Aorta (tissue), 5 donors: ENCODE measurements at places on chromosomes 7 and 10. TPM values are rescaled to one million over a fixed set of nuclear protein-coding genes. Genes with fewer than 3 reads are reported as not detected.

Gene ATRNL1
- 2.7 TPM for polyA plus RNA-seq

Gene CCSER2
- 23.1 TPM for polyA plus RNA-seq

Gene TRIM74
- not detected for polyA plus RNA-seq

DNA sequence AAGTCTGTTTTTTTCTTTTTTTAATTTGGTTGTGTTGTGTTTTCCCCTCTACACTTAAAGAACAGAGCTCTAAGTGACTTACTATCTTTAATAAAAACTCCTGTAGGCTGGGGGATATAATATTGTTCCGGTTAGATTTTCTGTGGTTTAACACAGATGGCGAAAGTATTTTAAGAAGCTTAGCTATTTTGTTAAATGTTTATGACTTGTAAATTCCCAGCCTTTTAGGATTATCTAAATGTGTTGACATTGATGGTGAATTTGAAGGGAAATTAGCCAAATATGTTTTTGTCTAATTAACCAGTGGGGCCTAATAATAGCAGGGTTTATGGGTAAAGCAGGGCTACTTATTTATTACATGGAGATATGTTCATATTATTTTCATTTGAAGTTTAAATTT, 538.5 kb downstream of the INHBA start:
- DNase-seq: no peak

DNA sequence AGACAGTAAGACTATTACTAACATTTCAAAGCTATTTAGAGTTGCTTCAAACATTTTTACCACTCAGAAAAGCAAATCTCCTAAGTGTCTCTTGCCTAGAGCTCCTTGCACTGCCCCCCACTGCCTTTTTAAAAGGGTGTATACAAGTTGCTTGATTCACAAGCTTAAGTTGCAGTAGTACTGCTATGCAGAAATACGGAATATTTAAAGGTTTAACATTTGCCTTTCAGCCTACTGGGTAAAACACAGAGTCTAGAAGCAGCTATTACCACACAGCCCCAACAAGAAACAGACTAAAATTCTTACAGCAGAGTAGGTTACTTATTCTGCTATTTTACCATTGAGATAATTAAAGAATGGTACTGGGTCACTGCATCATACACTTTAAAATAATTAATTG, 128.5 kb downstream of the CNOT4 start:
- DNase-seq: no peak

- DNase-seq: no peak
Measured at GRCh38 chr7:84529480-84530205, 335.1 kb upstream of the SEMA3A start.

DNA sequence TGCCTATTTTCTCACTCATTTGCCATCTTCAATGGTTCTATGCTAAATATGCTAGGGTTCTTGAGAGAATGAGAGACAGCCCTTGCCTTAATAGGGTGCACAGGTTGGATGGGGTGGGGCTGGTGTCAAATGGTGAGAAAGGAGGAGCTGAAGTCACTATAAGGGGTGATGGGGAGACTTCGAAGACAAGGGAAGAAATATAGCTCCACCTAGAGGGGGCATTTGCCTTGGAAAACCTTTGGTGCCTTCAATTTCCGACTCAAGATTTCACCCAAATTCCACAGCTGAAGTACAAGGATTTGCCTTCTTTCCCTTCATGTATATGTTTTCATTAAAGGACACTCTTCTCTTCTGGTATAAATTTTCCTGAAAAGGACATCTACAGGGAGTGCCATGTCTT, 5.6 kb downstream of the PTN start:
- no peak for DNase-seq

DNA sequence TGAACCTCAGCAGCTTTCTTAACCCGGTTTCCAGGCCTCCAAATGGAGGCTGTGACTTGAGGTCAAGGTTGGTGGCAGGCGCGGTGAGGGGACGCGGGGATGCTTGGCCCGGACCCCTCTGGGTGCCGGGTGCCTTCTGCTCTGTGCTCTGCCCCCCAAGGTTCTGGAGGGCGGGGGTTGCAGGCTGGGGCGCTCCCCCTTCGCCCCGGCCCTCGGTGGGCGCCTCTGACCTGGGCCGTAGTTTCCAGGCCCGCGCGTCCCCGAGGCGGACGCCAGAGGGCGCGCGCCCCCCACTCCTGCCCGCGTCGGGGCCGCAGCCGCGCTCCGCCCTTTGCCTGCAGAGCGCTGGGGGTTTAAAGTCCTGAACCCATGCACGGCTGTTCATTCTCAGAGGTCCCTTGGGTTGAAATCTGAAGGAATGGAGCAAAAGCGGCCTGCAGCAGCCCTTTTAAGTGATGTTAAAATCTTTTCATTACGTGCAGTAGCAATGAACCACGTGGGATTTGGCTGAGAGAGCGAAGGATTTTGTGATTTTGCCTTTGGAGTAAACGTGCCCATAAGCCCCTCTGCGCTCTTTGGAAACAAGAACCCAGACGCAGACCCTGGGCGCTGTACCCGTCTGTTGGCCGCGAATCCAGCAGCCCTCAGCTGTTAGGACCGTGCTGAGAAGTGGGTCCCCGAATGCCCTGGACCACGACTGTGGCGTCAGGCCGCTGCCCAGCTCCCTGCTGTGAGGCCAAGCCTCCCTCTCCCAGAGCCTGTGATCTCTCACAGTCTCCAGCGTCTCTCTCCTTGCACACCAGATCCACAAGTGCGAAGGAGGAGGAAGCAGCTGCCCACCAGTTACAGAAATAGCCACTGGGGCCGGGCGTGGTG, 135.0 kb downstream of the ACTR3B start:
- DNase-seq: no peak

DNA sequence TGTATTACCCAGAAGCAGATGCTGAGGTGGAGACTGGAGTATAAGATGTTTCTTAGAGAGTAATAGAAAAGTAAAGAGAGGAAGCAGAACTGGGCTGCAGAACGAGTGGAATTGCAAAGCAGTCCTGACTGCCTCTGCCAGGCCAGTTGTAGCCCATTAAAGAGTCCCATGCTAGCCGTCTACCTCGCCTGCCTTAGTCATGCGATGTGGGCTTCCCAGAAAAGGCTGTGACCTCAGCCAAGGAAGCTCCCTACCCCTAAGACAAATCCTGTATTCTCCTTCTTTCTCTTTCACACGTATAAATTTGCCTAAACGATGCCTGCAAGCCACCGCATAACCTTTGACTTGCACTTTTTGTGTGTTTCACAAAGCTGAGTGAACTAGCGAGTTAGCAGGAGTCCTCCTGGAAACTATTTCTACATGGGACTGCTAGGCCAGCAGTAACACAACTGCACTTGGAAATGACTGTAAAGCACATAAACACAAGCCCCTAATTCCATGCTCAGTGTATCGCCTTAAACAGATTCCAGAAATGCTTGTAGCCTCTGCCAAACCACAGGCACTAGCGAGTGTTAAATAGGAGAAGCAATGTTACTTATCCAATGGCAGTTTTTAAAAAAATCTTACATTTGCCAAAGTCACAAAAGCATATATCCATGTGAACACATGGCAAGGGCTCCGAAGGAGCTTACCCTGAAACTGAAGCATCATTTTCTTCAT, 47.4 kb upstream of the GNAI1 start:
- DNase-seq: no peak

- DNase-seq: no peak
Measured at GRCh38 chr10:46321770-46322169, 35.0 kb downstream of the ANTXRL start.

DNA sequence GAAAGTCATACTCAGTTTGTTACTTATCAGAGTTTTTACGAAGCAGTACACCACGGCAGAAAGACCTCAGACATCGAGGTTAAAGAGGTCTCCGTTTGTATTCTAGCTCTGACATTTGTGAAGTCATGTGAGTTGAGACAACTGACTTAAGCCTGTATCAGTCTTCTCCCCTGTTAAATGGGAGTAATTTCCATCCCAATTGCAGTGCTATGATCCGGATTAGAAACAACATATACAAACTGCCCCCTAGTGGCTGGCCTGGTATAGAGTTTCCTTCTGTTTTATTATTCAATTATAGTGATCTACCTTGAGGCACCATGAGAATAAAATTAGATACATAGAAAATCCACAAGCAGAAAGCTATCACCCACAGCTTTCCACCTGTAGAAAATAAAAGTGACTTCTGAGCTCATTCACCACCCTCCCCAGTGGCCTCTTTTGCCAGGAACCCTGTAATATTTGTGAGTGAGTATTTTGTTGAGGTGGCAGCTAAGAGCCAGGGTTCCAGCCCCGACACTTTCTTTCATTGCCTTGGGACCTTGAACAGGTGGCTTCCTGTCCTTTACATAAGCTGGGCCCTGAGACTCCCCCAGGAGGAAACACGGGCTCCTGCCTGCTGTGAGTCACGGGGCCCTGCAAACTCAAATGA, 607.2 kb upstream of the MGMT start:
- DNase-seq: no peak
